ENCODE measurements at places on chromosomes 3 and 15.

DNA sequence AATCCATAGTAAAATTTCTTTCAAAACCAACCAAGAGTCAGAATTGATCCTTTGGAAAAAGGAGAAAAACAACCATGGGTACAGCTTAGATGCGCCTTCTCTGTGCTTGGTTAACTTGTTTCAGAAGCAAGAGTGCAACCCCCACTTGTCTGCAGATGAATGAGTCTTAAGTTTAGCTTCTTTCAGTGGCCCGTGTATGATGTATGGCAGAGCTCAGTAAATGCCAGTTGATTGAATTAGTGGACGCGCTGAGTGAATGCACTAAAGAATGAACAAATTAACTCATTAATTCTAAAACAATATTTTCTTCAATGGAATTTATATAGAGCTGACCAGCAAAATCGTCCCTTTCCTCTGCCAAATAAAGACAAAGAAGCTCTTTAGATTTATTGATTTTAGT, 67.0 kb upstream of the ARHGEF3 start:
- no peak for DNase-seq

DNA sequence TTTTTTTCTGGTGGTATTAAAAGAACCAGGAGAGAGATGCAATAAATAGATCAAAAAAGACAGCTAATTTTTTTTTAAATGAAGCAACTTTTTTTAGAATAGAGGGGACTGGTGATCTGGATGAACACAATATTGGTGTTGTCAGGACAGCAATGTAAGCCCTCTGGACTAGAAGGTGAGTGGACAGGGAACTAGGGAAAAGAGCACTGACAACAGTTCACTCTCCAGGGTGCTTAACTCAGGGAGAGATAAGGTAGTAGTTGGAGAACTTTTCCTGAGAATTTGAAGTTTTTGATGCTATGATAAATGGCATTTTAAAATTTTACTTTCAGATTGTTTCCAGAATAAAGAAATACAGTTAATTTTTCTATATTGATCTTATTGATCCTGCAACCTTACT, 158.3 kb upstream of the STAC start:
- no peak for DNase-seq

DNA sequence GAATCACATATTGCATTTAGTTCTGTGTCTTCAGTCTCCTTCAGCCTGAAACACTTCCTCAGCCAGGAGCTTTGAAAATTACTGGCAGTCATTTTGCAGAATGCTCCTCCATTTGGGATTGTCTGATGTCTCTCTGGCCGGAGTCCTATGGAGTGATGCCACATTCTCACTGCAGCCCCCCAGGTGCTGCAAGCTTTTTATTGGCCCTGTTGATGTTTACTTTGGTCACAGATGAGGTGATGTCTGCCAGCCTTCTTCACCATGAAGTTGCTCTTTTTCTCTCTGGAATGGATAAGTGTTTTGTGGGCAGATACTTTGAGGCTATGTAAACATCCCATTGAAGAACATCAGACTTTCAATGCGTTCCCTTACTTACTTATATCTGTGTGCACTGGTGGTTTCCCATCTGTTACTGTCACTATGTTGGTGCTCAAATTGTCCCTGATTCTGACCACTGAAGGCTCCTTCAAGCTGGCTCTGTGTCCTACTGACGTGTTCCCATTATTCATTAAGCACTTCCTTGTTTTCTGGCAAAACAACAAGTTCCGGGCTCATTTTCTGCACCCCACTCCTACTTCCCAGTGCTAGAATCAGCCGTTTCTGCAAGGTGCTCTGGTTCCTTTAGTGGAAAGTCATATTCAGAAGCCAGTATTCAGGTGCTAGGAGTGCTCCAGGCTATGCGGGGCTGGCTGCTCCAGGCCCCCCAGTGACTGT, 1.4 kb upstream of the CLEC3B start:
- DNase-seq: no peak

- no peak for DNase-seq
Observed at GRCh38 chr15:59401824-59402569, 29.3 kb upstream of the MYO1E start.

GRCh38 chr3:149895769-149896168, 74.9 kb downstream of the PFN2 start:
- DNase-seq: no peak

All from RWPE1 (cell line).